ENCODE measurements at places on chromosomes 1 and 21. TPM values are rescaled to one million over a fixed set of nuclear protein-coding genes. Genes with fewer than 3 reads are reported as not detected.

The UTS2 gene
- total RNA-seq = not detected

GRCh38 chr1:186078245-186078644 lies 296.8 kb downstream of the TPR start:
- peak; percentile 12 for DNase-seq

DNA sequence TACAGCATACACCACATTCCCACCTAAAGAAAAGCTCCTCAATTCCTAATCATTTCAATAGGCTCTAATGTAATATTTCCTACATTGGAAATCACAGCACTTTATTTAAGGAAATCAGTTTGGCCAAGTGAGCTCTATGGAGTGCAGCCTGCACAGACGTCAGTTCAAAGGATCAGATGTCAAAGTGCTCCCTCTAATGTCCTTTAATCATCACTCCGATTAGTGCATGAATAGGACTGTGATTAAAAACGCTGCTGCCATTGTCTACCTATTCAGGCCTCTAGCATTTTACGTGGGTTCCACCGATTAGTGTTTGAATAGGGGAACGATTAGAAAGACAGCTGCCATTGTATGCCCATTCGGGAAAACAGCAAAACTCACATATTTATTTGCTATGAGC lies 50.2 kb downstream of the DPYD start:
- DNase-seq = no peak

DNA sequence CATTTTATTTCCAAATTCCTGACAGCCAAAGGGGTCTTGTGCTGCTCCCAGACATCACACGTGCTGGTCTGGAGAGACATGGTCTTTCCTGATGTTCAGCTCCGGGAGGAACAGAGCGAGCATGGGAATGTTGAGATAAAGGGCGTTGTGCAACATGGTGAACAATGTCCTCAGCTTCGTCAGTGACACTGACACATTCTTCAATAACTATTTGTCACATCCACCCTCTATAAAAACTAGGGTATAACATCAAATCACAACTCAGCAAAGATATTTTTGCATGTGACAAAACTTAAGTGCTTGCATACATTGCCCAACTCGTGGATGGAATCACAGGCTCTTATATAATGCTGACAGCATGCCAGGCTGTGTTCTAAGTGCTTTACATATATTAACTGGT lies 42.4 kb upstream of the GRHL3 start:
- no peak for DNase-seq

- DNase-seq = no peak
Observed at GRCh38 chr1:97898948-97899347, 21.9 kb downstream of the DPYD start.

GRCh38 chr1:183991348-183991747 lies 46.2 kb downstream of the COLGALT2 start:
- DNase-seq = no peak

- DNase-seq = no peak
Observed at GRCh38 chr21:43361127-43361492, 65.8 kb downstream of the SIK1 start.

DNA sequence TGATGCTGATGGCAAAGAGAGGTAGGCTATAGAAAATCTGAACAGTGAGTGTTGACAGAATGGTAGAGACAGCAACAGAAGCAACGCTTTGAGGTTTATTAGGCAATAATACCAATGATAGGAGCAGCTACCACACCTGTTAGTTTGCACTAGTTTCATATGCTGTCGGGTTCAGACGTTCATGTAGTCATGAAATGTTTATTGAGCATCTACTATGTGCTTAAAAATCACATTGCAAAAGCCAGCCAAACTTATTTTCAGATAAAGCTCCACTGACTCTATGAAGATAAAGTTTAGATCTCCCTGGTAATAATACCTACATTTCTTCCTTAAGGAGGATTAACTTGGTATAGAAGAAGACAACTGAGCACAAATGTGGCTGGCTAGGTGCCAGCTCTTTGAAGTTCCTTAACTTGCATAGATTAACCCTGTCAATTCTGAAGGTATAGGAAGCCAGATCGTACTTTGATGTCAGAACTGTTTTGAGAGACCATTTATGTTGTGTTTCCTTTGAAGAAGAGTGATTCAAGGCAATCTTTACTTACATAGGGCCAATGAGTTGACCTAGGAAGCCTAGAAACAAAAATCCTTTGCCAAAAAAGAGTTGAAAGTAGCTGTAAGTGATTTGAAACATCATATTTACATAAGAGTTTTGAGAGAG lies 71.5 kb downstream of the DISP1 start:
- DNase-seq = no peak

DNA sequence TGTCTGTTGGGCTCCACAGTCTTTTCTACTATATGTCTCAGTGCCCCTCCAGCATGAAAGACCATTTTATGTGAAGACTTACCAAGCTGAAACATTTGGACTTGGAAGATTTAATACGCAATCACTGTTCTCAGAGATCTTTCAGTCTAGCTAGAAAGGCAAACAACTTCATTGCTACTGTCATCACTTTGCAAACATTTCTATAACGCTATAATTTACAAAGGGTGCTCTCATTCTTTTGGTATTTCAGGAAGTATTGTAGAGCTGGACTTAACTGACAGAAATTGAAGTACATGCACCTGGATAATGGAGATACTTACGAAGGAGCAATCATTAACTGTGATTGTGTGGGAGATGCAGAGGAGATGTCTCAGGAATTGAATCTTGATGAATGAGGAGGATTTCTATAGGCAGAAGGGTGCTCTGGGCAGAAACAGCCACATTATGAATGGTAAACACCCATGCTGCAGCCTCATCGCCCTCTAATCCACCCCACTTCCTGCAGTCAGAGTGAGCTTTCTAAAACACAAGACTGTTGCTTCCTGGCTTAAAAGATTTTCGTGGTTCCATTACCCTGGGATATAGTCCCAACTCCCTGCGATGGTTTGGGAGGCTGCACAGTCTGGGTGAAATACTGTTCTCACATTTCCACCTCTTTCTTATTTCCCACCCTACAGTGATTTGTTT lies 75.1 kb upstream of the GNG12 start:
- DNase-seq = peak; percentile 34

GRCh38 chr1:159088546-159089183 lies 12.1 kb upstream of the AIM2 start:
- DNase-seq = no peak

The ASPM gene
- total RNA-seq = 77.6 TPM

DNA sequence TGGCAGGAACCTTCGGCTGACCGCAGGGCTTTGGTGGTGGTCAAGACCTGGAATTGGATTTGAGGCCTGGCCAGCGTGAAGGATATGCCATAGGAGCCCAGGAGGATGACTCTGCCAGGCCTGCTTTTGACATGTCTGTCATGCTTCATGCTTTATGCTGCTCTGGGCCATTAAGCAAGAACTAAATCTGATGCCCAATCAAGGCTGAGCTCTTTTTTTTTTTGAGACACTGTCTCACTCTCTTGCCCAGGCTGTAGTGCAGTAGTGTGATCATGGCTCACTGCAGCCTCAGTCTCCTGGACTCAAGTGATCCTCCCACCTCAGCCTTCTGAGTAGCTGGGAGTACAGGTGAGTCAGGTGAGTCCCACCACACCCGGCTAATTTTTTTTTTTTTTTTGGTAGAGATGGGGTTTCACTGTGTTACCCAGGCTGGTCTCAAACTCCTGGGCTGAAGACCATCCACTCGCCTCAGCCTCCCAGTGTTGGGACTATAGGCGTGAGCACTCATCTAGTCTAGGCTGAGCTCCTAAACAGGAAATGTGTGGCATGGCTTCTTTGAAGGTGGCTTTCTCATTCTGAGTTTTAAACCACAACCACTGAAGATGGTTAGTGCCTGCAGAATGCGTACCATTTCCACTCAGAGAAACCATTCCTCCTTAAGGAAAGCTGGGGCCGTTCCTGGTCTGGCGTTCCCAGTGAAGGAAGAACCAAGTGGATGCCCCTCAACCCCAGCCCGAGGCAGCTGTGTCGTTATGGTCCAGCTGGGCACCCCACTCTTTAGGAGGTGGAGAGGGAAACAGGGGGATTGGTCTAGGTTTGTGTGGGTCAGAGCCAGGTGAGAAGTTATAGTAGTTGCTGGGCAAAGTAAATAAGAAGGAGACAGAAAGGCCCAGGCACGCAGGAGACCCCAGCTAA lies 34.2 kb upstream of the ATP5PO start:
- DNase-seq = no peak

The ACTN2 gene
- not detected for total RNA-seq

The GPR52 gene
- 0.17 TPM for total RNA-seq

- DNase-seq = no peak
Observed at GRCh38 chr1:50278961-50279360, 144.3 kb downstream of the DMRTA2 start.

The LRRIQ3 gene
- 3.0 TPM for total RNA-seq

DNA sequence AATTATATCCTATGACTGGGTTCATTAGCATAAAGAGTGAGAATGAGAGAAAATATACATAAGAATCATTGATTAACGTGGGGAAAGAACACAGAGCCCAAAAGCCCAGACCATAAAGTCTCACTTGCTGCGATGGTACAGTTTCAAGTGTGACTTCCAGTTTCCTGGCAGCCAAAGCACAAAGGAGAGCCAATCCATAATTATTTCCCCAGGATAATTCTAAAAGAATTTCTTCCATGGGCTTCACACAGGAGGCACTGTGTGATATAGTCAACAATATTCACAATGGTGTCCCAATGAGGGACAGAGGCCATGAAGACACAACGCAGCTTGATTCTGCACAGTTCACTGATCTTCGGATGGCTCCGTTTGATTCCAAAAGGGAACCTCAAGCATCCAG lies 321.6 kb downstream of the PLPP3 start:
- no peak for DNase-seq

GRCh38 chr1:167922611-167923074 lies 8.7 kb upstream of the ADCY10 start:
- DNase-seq = no peak

DNA sequence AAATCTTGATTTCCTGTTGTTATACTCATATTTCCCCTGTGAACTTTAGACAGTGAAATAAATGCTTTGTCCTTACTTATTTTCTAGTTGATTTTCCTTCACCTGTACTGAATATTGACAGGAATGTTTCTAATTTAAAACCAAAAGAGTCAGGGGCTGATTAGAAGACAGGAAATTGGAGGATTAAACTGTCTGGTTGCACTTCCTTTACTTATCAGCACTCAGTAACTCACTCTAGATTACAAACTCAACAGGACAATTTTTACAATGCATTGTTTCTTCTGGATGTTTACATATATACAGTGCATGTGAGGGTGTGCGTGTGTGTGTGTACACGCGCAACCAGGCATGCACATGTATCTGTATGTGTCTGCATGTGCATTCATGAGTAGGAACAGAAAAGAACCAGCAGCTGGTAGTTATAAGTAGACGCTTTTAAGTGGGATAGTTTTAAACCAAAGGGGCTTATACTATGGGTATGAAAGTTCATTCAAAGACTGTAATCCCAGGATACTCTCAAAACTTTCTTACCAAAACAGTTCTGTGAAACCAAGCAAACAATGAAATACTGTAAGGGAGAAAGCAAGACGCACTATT lies 212.0 kb upstream of the NFIA start:
- no peak for DNase-seq

- DNase-seq = peak; percentile 75
Observed at GRCh38 chr1:224488806-224489499, 54.4 kb upstream of the WDR26 start.

DNA sequence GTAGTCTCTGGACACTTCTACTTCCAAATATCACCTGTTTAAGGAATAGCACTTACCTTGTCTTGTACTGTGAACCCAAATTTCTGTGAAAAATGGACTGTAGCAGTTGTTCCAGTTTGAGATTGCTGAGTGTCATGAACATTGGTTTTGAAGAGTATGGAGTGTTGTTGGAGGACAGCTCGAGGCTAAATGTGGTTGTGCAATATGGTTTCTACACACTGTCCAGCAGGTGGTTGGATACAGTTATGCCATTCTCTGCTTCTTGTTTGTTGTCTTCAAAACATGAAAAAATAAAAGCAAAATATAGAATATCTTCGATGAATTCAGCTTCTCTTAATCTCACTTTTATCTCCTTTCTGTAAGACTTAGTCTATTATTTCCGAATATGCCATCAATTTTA lies 67.1 kb downstream of the DDR2 start:
- DNase-seq = no peak

The SELP gene
- total RNA-seq = not detected

GRCh38 chr1:10813799-10814198 lies 17.4 kb upstream of the CASZ1 start:
- no peak for DNase-seq

The OR2T2 gene
- not detected for total RNA-seq

DNA sequence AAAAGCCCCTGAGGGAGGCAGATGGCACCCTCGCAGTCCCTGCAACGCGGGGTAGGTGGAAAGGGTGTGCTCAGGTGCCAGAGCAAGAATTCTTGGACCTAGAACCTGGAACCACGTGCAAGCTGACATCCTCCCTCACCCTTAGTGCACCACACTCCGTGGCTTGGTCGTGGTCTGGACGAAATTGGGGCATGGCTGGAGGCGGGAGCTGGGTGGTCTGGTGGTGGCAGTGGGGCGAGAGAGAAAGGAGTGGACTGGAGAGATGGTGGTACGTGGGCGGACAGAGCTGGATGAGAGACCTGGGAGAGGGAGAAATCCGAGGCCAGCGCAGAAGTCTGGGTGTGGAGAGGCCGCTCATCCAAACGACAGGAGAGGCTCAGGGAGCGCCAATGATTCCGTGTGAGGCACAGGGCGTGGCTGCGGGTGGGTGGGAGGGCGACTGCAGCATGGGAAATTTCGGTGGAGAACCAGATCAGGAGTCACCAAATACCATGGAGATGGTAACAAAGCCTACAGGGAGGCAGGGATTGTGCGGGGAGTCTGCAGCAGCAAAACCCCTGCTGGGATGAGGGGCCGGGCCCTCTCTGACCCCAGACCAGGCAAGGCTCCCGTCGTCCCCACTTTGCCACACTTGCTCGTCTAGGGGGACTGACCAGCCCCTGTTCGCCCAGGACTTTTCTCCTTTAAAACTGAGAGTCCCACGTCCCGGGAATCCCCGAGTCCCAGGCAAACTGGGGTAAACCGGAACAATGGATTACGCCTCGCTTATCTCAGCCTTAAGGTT lies 31.9 kb downstream of the CDCP2 start:
- peak; percentile 53 for DNase-seq

DNA sequence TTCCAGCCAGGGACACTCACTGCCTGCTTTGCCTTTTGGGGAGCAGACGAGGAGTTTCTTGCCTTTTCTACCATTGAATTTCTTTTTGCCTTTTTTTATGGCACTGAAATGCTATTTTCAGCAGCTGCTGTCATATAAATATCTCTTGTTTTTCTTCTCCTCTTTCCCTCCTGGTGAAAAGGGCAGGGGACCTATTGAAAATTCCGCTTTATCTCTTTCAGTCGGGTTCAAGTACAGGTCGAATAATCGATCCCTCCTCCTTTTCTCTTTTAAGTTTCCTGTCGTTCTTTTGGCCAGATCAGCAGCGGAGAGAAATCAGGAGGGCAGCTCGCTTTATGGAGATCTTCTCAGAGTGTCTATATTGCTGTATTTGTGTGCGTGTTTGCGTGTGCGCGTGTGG lies 67.4 kb upstream of the CASZ1 start:
- DNase-seq = no peak

The HES4 gene
- total RNA-seq = 10.0 TPM

GRCh38 chr1:231550448-231550781 lies 21.9 kb downstream of the TSNAX start:
- peak; percentile 23 for DNase-seq

The SLAMF7 gene
- total RNA-seq = 0.29 TPM

The ABCB10 gene
- total RNA-seq = 52.0 TPM

Data from A172 (cell line).